Hematopoietic multipotent progenitor cell (in vitro differentiated cells): ENCODE measurements at places on chromosomes 2 and 18. TPM values are rescaled to one million over a fixed set of nuclear protein-coding genes. Genes with fewer than 3 reads are reported as not detected.

MAPRE3 gene
- total RNA-seq, result 3.0 TPM

EML4 gene
- total RNA-seq, result 13.5 TPM

FZD7 gene
- 11.6 TPM for total RNA-seq

KANSL1L gene
- 14.0 TPM for total RNA-seq

TMEM247 gene
- not detected for total RNA-seq

IL36A gene
- total RNA-seq, result under 0.01 TPM

HRH4 gene
- 0.54 TPM for total RNA-seq
